Stimulated activated CD8-positive, alpha-beta memory T cell treated with anti-CD3 and anti-CD28 coated beads, Interleukin-4, amount 100 ng/mL, for 1 hour (primary cell): ENCODE measurements at places on chromosomes 12 and 14.

- DNase-seq = no peak
Measured at GRCh38 chr12:31834150-31834549, 105.3 kb upstream of the AMN1 start.

- DNase-seq = no peak
Measured at GRCh38 chr12:57864442-57865083, 18.0 kb upstream of the CTDSP2 start.

GRCh38 chr14:91839749-91840148, 27.6 kb downstream of the TC2N start:
- DNase-seq = no peak

GRCh38 chr14:67331368-67332125, 28.1 kb downstream of the ATP6V1D start:
- DNase-seq = no peak

- no peak for DNase-seq
Measured at GRCh38 chr12:124469193-124469888, 98.1 kb downstream of the NCOR2 start.

DNA sequence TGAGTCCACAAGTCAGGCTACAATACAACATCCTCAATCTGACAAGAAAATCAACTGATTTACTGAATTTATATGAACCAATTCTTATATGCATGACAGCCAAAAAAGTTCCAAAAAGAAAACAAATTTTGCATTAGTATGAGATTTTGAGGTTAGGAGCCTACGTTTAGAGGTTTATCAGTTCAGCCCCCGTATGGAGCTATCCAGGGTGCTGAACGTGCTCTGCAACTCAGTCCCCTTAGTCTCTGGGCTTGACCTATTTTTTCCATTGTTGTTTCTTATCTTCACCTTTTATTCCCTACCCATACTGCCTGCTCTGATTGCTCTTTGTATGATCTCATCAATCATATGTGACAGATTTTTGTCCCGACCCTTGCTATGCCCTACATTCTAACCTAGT, 693.0 kb downstream of the NRXN3 start:
- no peak for DNase-seq

DNA sequence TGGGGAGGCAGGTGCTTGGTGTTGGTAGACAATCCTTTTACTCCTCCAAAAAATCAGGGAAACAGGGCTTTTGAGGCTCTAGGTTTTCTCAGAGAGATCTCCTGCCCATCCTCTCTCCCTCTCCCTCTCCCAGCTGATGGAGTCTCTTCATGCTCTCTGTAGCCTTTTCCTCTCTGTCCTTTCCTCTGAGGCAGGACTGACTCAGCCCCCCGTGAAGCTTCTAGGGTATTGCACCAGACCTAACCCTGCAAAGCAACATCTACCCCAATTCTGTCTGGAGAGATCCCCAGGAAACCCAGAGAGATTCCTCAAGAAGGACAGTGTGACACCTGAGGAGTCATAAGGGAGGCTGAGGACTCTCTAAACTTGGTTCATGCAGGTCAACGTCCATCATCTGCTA, 66.4 kb downstream of the CRACR2A start:
- no peak for DNase-seq

DNA sequence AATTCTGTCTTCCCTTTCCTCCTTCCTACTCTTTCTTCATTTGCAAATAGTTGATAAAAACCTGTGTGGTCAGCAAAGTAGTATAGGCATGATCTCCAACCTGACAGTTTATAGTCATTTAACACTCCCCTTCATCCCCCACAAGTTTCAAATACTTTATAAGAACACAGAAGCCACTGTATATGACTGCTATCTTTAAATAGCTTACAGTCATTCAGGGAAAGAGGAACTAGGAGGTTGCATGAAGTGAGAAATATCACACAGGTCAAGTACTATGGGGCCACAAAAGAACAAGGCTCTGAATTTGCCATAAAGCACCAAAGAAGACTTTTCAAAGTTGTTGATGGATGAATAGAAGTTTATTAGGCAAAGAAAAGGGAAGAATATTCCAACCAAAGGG, 431.3 kb downstream of the NPAS3 start:
- no peak for DNase-seq

- DNase-seq = peak; percentile 21
Measured at GRCh38 chr12:122031342-122032216, 9.9 kb downstream of the BCL7A start.

DNA sequence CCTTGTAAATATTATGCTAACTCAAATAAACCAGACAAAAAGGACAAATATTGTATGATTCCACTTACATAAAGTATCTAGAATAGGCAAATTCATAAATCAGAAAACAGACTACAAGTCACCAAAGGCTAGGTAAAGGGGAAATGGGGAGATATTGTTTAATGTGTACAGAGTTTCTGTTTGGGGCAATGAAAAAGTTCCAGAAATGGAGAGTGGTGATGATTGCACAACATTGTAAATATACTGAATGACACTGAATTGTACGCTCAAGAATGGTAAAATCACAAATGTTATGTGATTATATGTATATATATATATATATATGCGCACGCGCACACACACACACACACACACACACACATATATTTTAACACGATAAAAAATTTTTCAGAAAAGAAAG, 182.5 kb downstream of the SLC2A13 start:
- DNase-seq = no peak

- DNase-seq = no peak
Measured at GRCh38 chr12:94875525-94875924, 128.0 kb downstream of the NDUFA12 start.

- no peak for DNase-seq
Measured at GRCh38 chr12:122366685-122367475, 55.6 kb downstream of the CLIP1 start.

DNA sequence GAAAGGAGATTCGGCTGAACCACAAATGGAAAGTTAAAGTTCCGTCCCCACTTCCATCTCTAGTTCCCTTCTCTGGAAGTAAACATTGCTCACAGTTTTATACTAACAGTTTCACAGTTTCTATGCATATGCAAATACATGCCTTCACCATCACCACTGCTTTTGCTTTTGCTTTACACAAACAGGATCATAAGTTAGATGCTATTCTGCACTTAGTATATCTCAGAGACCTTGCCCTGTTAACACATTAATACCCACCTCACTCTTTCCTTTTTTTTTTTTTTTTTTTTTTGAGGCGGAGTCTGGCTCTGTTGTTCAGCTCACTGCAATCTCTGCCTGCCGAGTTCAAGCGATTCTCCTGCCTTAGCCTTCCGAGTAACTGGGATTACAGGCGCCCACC, 890 bp downstream of the TEP1 start:
- no peak for DNase-seq

DNA sequence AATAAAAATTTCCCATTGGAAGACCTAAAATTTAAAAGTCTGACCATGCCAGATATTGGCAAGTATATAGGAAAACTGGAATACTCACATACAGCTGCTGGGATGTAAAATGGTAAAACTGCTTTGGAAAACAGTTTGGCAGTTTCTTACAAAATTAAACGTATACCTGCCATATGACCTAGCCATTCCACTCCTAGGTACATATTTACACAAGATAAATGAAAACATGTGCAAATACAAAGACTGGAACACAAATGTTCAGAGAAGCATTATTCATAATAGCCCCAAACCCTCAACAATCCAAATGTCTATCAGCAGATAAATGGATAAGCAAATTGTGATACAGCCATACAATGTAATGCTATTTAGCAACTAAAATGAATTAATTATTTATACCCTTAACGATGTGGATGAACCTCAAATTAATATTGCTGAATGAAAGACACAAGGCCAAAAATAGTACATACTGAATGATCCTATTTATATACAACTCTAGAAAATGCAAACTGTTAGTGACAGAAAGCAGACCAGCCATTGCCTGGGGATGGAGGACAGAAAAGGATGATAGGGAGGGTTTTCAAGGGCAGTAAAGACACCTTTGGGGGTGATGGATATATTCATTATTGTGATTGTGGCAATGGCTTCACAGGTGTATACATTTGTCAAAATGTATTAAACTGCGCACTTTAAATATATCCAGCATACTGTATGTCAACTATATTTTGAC, 21.3 kb upstream of the TCP11L2 start:
- no peak for DNase-seq

DNA sequence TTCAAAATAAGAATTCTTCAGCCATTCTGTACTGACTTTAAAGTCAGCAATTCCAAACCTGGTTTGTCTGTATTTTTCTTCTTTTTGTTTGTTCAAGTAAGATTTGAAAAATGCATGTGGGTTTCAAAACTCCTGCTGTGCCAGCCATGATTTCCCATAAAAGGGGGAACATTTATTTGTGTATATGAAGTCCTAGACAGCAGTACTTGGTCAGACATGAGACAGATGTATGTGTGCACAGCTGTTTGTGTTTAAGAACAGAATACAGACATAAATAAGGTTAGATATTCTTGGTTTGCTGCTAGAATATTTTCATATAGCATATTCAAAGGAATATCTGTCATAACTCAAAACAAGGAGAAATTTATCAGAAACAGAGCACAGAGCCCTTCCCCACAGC, 236.0 kb downstream of the ADAMTS20 start:
- DNase-seq = no peak

- no peak for DNase-seq
Measured at GRCh38 chr14:81192594-81192993, 28.2 kb downstream of the GTF2A1 start.

DNA sequence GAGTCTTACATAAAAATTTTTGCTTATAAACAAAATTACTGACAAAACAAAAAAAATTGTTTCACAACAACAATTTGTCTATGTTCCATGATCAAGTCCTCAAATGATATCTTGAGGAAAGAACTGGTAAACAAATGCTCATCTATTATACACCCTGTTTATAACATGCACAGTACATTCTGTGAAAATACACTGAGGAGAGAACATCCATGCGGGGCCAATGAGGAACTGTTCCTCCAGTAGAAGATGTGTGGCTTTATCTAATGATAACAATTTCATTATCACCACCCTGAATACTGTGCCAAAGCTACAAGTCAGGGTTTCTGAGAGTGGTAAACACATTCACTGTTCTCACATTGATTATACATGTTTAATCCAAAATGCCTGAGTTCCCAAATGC, 10.8 kb downstream of the MLH3 start:
- DNase-seq = no peak

- no peak for DNase-seq
Measured at GRCh38 chr12:48030173-48030650, 25.9 kb upstream of the COL2A1 start.

- DNase-seq = no peak
Measured at GRCh38 chr14:93044556-93044955, 71.2 kb downstream of the ITPK1 start.

DNA sequence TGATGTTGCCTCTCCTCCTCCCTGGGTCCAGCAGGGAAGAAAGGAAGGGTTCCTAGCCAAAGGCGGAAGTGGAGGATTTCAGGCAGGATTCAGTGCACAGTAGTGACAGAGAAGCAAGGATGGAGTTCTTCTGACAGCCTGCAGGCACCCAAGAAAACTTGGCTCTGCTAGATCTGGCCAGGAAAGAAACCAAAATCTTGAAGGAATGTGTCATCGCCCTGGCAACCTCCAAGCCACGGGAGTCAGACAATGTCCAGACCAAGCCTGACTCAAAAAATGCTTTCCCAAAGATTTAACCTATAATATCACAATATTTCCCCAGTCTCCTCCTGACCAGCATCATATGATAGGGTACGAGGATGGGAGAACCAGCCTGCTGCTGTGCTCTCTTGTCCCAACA, 22.8 kb upstream of the DHRS4 start:
- DNase-seq = no peak

DNA sequence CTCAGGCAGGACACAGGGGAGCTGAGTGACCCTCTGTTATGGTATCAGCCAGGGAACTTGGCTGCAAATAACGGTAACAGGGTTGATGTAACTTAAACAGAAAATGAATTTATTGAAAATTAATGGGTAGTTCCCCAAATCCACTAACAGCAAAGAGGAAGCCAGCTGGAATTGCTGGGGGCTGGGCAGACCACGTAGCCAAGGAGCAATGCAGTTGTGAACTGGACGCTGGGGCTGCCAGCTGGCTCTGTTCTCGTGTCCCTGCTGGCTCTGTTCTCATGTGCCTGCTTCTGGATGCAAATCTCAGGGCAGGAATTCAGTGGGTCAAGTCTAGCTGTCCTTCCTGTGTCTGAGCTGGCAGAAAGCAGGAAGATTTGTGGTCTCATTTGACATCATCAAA, 1383.3 kb upstream of the TMEM132C start:
- no peak for DNase-seq

GRCh38 chr14:21192875-21193535, 37.1 kb upstream of the OR5AU1 start:
- no peak for DNase-seq

- no peak for DNase-seq
Measured at GRCh38 chr12:52455821-52456220, 3.9 kb upstream of the KRT6B start.

GRCh38 chr12:6042446-6042845, 82.0 kb downstream of the VWF start:
- DNase-seq = no peak

DNA sequence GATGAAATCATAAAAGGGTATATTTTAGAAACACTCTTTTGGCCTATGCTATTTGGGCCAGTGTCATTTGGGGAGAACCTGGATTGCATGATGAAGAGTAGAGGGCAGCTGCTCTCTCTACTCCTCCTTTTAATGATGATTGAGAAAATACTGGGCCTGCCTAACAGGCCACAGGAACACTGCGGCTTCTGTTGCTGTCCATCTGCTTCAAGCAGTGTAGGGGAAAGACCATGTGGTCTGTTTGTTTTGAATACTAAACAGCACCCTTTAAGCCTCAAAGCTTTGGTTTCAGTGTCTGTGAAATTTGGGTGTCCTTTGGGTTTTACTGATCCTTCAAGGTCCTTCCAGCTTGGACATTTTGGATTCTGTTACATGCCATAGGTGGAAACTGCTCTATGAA, 78.0 kb downstream of the TTC6 start:
- no peak for DNase-seq

DNA sequence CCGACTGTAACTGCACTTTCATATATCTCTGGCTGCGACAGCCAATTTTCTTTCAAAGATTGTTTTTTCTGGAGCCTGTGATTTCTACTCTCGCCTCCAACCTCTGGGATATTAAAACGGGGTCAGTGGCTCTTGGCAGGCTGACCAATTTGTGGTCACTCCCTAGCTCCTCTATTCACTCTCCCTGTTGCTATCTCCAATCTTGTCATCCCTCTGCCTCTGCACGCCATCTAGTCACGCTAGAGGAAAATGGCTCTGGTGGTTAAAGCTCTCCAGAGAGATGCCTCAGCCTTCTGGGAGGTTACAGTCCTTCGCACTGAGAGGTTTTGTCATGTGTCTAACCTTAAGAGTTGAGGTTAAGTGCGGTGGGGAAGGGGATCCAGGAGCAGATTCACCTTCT, 59.8 kb upstream of the CISTR start:
- no peak for DNase-seq

DNA sequence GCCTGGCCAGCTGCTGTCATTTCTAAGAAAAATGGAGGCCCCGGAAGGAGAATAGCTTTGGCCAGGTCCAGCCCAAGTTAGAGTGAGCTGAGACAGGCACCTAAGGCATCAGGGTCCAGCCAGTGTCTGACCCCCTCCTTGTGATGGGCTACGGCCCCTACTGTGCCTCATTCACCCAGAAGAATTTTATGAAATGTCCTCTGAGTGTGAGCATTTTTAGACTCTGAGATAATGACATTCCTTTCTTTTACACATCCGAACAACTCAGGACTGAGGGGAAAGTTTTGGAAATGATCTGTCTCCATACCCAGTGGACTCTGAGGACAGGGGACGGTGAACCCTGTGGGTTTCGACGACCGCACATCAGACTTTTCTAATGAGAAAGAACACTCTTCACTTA, 50.4 kb downstream of the SLC24A4 start:
- DNase-seq = no peak

GRCh38 chr12:8120072-8120713, 3.2 kb upstream of the CLEC4A start:
- no peak for DNase-seq
